ENCODE measurements at places on chromosomes 11 and 22.

- H3K27ac ChIP-seq, result no peak overlapping the region
- no peaks in the 10 kb centered on the region for H3K36me3 ChIP-seq
- H3K27me3 ChIP-seq, result no peaks in the 10 kb centered on the region
- H3K4me3 ChIP-seq, result no peak overlapping the region
- H3K4me1 ChIP-seq, result peaks cover 8% of the 10 kb centered on the region
Observed at GRCh38 chr22:24183321-24184031, 2.2 kb downstream of the SUSD2 start.

- peak; percentile 6 for DNase-seq
- H3K4me1 ChIP-seq, result peaks cover 8% of the 10 kb centered on the region
- H3K36me3 ChIP-seq, result no peaks in the 10 kb centered on the region
- no peak overlapping the region for H3K27ac ChIP-seq
Observed at GRCh38 chr11:89125298-89125697, 52.4 kb upstream of the TYR start.

GRCh38 chr11:31997955-31998354 lies 92.9 kb upstream of the RCN1 start:
- H3K4me3 ChIP-seq, result no peak overlapping the region
- no peak for DNase-seq
- H3K27me3 ChIP-seq, result no peaks in the 10 kb centered on the region
- peaks cover 8% of the 10 kb centered on the region for H3K4me1 ChIP-seq

GRCh38 chr11:66857927-66858185 lies 992 bp downstream of the LRFN4 start:
- H3K4me1 ChIP-seq, result peaks cover 10% of the 10 kb centered on the region
- H3K27ac ChIP-seq, result no peak overlapping the region

Data from neural progenitor cell (in vitro differentiated cells).